Activated T-helper 2 cell treated with anti-CD3 and anti-CD28 coated beads, Interferon-gamma antibody, Interleukin-2, Interleukin-4, amounts not matched to agents 10 μg/mL and 5 μg/mL and 100 μg/mL, durations not matched to agents 14 hours and 24 hours and 36 hours (primary cell): ENCODE measurements at places on chromosomes 5 and 9.

DNA sequence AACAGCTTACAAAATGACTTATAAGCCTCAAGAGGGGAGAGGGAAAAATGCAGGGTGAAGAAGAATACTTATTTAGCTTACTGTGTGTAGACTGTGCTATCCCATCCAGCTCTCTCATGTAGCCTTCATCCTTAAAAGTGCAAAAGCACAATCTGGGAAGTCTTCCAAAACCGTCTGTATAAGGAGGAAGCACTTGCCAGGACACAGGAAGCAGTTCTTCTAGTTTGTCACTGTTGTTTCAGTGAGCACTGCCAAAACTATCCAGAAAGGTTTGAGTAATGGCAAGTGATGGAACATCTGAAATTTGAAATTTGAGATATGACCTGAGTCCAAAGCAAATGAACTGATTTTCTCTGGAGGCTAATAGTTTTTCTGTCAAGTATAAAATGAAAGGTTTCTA lies 140.8 kb upstream of the ISL1 start:
- DNase-seq, result no peak
- no peaks in the 10 kb centered on the region for H3K27me3 ChIP-seq
- no peaks in the 10 kb centered on the region for H3K4me1 ChIP-seq
- H3K27ac ChIP-seq, result no peak overlapping the region
- H3K4me3 ChIP-seq, result no peak overlapping the region

DNA sequence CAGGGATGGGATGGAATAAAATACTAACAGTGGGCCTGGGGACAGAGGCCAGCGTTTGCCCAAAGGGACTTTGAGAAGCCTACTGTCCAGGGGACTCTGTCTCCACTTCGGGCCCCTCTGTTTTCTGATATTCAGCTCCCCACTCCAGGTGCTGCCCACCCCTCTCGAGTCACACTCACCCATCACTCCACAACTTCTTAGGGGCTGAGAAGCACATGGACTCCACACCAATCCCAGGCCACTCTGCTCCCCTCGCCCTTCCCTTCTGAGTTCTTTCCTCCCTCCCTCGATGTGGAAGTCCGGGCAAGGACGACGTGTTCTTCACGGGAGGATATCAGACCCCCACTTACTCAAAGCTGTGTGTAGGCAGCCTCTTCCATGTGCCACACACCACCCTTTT lies 124.5 kb downstream of the BARX1 start:
- peaks cover 21% of the 10 kb centered on the region for H3K27me3 ChIP-seq
- H3K4me1 ChIP-seq, result no peaks in the 10 kb centered on the region

- H3K27ac ChIP-seq, result no peak overlapping the region
- DNase-seq, result no peak
- H3K27me3 ChIP-seq, result peaks cover 12% of the 10 kb centered on the region
These were observed 95.2 kb downstream of the C9orf50 start for GRCh38 chr9:129525656-129526196.

GRCh38 chr5:124030043-124030491 lies 518.1 kb downstream of the CSNK1G3 start:
- H3K4me3 ChIP-seq, result no peak overlapping the region
- H3K4me1 ChIP-seq, result no peaks in the 10 kb centered on the region
- DNase-seq, result no peak
- H3K27ac ChIP-seq, result no peak overlapping the region
- no peaks in the 10 kb centered on the region for H3K27me3 ChIP-seq

- H3K27me3 ChIP-seq, result peaks cover 84% of the 10 kb centered on the region
- peak; percentile 40 for DNase-seq
- peak overlapping the region; percentile 73 for H3K4me3 ChIP-seq
- peak overlapping the region; percentile 33 for H3K27ac ChIP-seq
- H3K4me1 ChIP-seq, result peaks cover 22% of the 10 kb centered on the region
These were observed 2.9 kb upstream of the PAX5 start for GRCh38 chr9:37036776-37037502.

GRCh38 chr5:172550096-172550765 lies 90.8 kb upstream of the NEURL1B start:
- DNase-seq, result no peak
- no peaks in the 10 kb centered on the region for H3K36me3 ChIP-seq
- H3K27ac ChIP-seq, result no peak overlapping the region
- H3K27me3 ChIP-seq, result no peaks in the 10 kb centered on the region
- H3K4me1 ChIP-seq, result no peaks in the 10 kb centered on the region
- H3K4me3 ChIP-seq, result no peak overlapping the region

GRCh38 chr5:113524927-113525326 lies 11.4 kb downstream of the YTHDC2 start:
- H3K27ac ChIP-seq, result peak overlapping the region; percentile 33
- H3K27me3 ChIP-seq, result no peaks in the 10 kb centered on the region
- peak overlapping the region; percentile 17 for H3K4me3 ChIP-seq

- H3K27ac ChIP-seq, result no peak overlapping the region
- peaks cover 6% of the 10 kb centered on the region for H3K4me1 ChIP-seq
- H3K27me3 ChIP-seq, result peaks cover 50% of the 10 kb centered on the region
- peak overlapping the region; percentile 20 for H3K4me3 ChIP-seq
- H3K36me3 ChIP-seq, result no peaks in the 10 kb centered on the region
These were observed 442 bp downstream of the NEURL1B start for GRCh38 chr5:172641359-172642050.

DNA sequence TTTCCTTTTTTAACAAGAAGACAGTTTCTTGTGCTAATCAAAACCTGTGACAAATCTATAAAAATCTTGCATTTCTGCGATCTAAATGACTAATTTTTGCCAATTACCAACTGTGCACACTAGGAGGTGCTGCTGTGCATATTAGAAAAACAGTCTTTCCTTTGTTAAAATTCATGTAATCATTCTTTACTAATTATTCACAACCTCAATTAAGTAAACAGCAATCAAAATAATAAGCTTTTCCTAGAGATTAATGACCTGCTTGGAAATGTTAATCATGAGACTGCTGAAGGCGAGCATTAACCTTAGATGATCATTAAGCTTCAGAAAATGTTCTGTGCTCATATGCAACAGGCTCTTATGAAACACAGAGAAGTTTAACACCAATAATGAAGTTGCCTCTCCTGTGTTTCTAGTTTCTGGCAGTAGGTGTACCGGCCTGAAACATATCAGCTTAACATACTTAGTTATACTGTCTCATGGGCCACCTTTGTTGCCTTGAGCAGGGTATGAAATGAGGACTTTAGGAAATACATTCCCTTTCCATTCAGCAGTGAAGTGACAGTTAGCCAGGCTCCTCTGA lies 17.7 kb downstream of the RFESD start:
- H3K4me1 ChIP-seq, result peaks cover 3% of the 10 kb centered on the region
- H3K4me3 ChIP-seq, result no peak overlapping the region
- no peaks in the 10 kb centered on the region for H3K36me3 ChIP-seq
- no peak for DNase-seq

GRCh38 chr9:95317119-95317892 lies at the start of gene FANCC:
TSS of gene FANCC (minus strand) at chr9:95317709. CDS start at chr9:95249291, 68,418 bp downstream.
- no peaks in the 10 kb centered on the region for H3K36me3 ChIP-seq
- H3K27ac ChIP-seq, result peak within 1 kb of the TSS; percentile 95
- DNase-seq, result peak; percentile 78
- H3K27me3 ChIP-seq, result peaks cover 10% of the 10 kb centered on the region
- peak within 1 kb of the TSS; percentile 90 for H3K4me3 ChIP-seq

GRCh38 chr5:131416729-131417128 lies 152.9 kb downstream of the CDC42SE2 start:
- peaks cover 41% of the 10 kb centered on the region for H3K36me3 ChIP-seq
- H3K27me3 ChIP-seq, result no peaks in the 10 kb centered on the region
- H3K4me3 ChIP-seq, result peak overlapping the region; percentile 16
- DNase-seq, result no peak
- peaks cover 32% of the 10 kb centered on the region for H3K4me1 ChIP-seq

GRCh38 chr9:78695519-78695918 lies 398.6 kb downstream of the PSAT1 start:
- no peaks in the 10 kb centered on the region for H3K36me3 ChIP-seq
- H3K27ac ChIP-seq, result no peak overlapping the region
- no peak for DNase-seq
- H3K4me3 ChIP-seq, result no peak overlapping the region
- no peaks in the 10 kb centered on the region for H3K4me1 ChIP-seq

DNA sequence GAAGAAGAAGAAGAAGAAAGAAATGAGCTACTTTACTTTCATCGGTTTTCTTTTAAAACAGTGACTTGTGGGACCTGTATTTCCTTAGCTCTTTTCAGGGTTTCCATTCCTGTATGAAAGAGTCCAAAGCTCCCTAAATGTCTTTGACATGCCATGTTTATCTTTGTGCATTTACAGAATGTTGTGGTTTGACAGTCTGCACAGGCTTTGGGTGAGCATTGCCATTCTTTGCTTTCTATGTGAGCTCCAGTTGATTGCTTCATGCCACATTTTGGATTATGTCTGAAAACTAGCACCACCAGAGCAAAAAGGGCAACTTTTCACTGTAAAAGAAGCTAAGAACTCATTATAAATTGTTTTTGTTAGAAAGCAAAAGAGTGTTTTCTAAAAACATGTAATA lies 733.4 kb downstream of the TLE4 start:
- H3K27me3 ChIP-seq, result no peaks in the 10 kb centered on the region
- no peak overlapping the region for H3K4me3 ChIP-seq

GRCh38 chr5:9062873-9063272 lies 483.0 kb downstream of the SEMA5A start:
- H3K27me3 ChIP-seq, result no peaks in the 10 kb centered on the region
- H3K4me3 ChIP-seq, result no peak overlapping the region
- DNase-seq, result no peak
- H3K4me1 ChIP-seq, result no peaks in the 10 kb centered on the region
- H3K27ac ChIP-seq, result no peak overlapping the region

DNA sequence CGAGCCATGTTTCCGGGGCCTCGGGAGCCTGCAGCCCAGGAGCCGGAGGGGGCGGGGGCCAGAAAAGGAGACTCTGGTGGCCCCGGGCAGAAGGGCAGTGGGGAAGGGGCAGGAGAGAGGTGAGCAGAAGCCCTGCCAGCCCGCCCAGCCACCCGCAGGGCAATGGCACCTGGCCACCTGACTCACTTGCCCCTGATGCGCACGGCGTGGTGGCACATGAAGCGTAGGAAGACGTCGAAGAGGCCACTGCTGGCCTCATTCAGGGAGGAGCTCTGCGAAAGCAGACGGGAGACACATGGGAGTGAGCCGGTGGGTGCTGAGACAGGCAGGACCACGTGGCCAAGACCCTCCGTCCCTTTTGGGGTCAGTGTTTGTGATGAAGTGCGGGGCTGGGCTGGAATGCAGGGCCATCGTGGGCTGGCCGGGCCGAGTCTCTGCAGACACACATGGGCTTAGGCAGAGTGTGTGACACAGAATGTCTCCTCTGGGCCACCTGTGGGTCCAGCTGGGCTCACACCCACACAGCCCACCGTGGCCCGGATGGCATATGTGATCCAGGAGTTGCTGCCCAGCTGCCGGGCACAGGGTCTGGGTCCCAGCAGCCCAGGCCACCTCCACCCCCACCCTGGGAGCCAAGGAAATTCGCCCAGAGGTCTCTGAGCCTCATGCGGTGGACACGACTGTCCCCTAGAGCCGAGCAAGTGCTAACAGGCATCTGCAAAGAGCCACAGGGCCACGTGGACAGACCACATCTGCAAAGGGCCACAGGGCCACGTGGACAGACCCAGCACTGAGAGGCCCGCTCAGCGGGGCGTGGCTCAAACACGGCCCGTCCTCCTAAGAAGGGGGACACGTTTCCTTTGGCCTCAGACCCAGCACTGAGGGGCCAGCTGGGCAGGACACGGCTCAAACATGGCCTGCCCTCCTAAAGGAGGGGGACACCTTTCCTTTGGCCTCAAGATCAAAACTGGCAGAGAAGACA lies 23.6 kb downstream of the TERT start:
- H3K36me3 ChIP-seq, result peaks cover 16% of the 10 kb centered on the region
- no peak overlapping the region for H3K4me3 ChIP-seq
- peaks cover 8% of the 10 kb centered on the region for H3K4me1 ChIP-seq
- DNase-seq, result no peak
- H3K27ac ChIP-seq, result no peak overlapping the region

- DNase-seq, result no peak
- H3K4me1 ChIP-seq, result peaks cover 39% of the 10 kb centered on the region
- H3K36me3 ChIP-seq, result no peaks in the 10 kb centered on the region
- H3K4me3 ChIP-seq, result no peak overlapping the region
- peaks cover 66% of the 10 kb centered on the region for H3K27me3 ChIP-seq
These were observed 92.6 kb upstream of the LMX1B start for GRCh38 chr9:126521089-126521488.

GRCh38 chr9:107637421-107638420 lies 148.2 kb upstream of the KLF4 start:
- no peaks in the 10 kb centered on the region for H3K36me3 ChIP-seq
- no peak overlapping the region for H3K27ac ChIP-seq
- H3K4me1 ChIP-seq, result peaks cover 6% of the 10 kb centered on the region
- peaks cover 37% of the 10 kb centered on the region for H3K27me3 ChIP-seq

DNA sequence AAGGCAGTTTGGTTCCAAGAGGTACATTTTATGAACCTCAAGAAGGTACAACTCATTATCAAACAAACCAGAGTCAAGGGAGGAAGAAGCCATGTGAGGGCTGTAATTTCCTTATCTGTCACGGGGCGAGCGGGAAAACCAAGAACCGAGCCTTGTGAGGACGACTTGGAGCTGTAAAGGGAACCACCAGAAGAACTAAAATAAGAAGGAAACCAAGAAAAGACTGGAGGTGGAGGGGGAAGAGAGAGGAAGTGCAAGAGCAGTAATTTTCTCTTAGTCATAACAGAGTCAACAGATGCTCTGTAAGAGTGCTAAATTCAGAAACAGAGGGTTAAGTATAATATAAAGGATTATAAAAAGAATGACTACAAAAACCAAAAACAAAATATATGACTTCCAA lies 127.1 kb downstream of the DIRAS2 start:
- no peak overlapping the region for H3K4me3 ChIP-seq
- no peak overlapping the region for H3K27ac ChIP-seq
- H3K36me3 ChIP-seq, result no peaks in the 10 kb centered on the region
- no peak for DNase-seq
- H3K27me3 ChIP-seq, result peaks cover 6% of the 10 kb centered on the region
- peaks cover 1% of the 10 kb centered on the region for H3K4me1 ChIP-seq

- H3K27me3 ChIP-seq, result peaks cover 4% of the 10 kb centered on the region
- no peaks in the 10 kb centered on the region for H3K4me1 ChIP-seq
- H3K27ac ChIP-seq, result no peak overlapping the region
- DNase-seq, result no peak
- H3K4me3 ChIP-seq, result no peak overlapping the region
These were observed 166.7 kb downstream of the ZDHHC21 start for GRCh38 chr9:14526504-14526903.

- H3K4me1 ChIP-seq, result peaks cover 36% of the 10 kb centered on the region
- peak overlapping the region; percentile 92 for H3K4me3 ChIP-seq
- no peaks in the 10 kb centered on the region for H3K27me3 ChIP-seq
These were observed 2.7 kb upstream of the ANXA2R start for GRCh38 chr5:43042626-43043399.

GRCh38 chr5:141784529-141784928 lies 93.7 kb downstream of the PCDH1 start:
- no peaks in the 10 kb centered on the region for H3K36me3 ChIP-seq
- H3K4me1 ChIP-seq, result no peaks in the 10 kb centered on the region
- DNase-seq, result no peak

GRCh38 chr9:89527084-89527483 lies 29.2 kb upstream of the SEMA4D start:
- DNase-seq, result no peak
- no peak overlapping the region for H3K4me3 ChIP-seq
- peak overlapping the region; percentile 9 for H3K27ac ChIP-seq
- H3K4me1 ChIP-seq, result peaks cover 89% of the 10 kb centered on the region
- no peaks in the 10 kb centered on the region for H3K27me3 ChIP-seq
